ENCODE measurements at places on chromosomes 4 and X.
A peak's percentile ranks its signal among the peaks of the same experiment; 100 is the strongest.

GRCh38 chrX:39728025-39728424 lies 369.7 kb downstream of the BCOR start:
- no peak for DNase-seq

GRCh38 chr4:141347684-141348083 lies 127.0 kb downstream of the ZNF330 start:
- DNase-seq: peak; percentile 48

- no peak for DNase-seq
These were observed 272.2 kb downstream of the DHRSX start for GRCh38 chrX:2228536-2228935.

GRCh38 chr4:59608466-59608865 lies 1591.7 kb upstream of the ADGRL3 start:
- DNase-seq: no peak

DNA sequence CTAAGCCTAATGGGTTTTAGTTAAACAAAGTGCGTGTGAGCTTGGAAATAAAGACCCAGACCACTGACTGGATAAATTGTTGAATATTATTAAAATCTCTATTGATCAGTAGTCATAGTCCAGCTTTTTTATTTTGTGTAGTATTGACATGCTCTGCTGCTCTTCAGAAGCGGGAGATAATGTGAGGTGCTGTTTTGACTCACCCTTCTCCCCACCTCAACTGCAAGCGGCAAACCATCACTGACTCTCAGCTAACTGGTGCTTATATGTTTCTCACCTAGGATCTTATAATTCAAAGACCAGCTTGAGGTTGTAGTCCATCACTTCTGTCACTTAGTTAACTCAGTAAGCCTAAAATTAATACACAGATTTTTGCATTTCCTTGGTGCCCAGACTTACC lies 72.2 kb downstream of the COMMD8 start:
- no peak for DNase-seq

DNA sequence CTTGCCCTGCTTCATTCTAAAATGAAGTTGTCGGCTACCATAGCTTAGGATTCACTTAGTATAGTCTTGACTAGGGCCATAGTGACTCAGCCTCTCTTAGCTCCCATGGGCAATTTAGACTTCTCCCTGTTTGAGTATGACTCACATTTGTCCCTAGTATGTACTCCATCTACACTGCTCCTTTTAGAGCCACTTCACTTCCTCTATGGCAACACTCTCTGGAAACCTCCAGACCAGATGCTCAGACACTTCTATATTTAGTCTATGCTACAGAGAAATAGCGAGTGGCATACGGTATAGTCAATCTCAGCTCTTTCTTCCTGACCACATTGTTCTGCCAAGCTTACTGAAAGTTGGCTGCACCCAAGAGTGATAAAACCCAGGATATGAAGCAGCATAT lies 11.2 kb downstream of the MEPE start:
- peak; percentile 93 for DNase-seq

DNA sequence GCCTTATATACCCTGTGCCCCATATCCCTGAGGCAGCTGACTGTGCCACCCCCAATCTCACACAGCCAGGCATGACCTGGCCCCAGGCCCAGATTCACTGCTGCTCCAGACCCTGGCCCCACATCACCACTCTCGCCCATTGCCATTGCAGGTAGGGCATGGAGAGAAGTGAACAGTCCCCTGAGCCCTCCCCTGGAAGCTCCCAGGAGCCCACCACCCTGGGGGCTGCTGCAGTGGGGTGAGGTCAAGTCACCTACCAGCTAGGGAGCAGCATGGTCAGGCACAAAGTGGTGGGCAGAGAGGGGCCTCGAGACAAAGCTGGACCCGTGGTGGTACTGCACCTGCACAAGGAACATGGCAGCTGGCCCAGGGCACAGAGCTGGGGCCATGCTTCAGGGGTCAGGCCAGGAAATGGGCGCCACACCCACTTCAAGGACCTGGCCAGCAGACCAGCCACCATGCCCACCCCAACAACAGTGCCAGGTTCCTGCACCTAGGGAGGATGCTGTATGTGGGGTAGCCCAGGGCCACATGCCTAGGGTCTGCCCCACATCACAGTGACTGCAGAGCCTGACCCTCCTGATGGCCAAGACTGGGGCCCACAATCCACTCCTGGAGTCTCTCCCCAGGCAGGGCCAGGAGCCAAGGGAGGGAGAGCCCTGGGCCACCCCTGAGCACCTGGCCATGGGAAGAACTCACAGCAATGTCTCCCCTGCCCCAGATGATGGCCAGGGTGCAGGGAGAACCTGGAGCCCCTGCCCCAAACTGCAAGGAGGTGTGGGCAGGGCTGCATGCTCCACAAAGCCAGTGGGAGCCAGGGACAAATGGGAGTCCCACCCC lies 58.5 kb downstream of the COX18 start:
- DNase-seq: no peak

- DNase-seq: no peak
These were observed 10.9 kb upstream of the GRPR start for GRCh38 chrX:16112428-16112827.

DNA sequence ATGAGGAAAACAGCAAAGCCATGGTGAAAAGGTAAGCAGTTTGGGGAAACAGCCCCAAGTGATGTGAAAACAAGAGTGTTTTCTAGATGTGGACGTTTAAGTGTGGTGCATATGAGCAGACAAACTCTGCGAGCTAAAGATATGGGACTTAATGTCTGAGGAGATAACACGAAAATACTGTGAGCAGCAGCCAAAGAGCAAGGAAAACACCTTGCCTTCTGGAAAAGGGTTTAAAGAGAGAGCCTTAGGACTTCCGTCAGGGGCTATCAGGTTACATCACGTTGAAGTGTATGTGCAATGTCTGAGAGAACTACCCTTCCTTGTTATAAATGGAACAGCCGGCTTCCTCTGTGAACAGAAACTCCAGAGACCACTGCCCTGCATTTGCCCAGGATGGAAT lies 54.2 kb downstream of the LEF1 start:
- no peak for DNase-seq

- no peak for DNase-seq
These were observed 790.3 kb upstream of the HTR2C start for GRCh38 chrX:113793563-113793962.

DNA sequence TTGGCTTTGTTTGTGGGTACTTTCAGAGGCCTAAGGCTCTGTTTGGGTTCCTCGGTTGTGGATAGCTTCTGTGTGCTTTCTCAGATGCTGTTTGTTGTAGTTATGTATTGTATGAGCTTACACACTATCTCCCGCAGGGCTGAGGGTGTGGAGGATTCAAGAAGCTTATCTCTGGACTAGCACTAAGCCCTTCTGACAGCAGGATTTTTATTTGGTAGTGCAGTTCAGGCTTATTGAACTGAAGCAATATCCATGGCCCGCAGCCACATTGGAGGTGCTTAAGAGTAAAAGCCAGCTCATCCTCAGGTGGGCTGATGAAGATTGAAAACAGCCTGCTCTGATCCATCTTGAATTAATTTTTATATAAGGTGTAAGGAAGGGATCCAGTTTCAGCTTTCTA lies 128.2 kb downstream of the RASGEF1B start:
- DNase-seq: no peak

DNA sequence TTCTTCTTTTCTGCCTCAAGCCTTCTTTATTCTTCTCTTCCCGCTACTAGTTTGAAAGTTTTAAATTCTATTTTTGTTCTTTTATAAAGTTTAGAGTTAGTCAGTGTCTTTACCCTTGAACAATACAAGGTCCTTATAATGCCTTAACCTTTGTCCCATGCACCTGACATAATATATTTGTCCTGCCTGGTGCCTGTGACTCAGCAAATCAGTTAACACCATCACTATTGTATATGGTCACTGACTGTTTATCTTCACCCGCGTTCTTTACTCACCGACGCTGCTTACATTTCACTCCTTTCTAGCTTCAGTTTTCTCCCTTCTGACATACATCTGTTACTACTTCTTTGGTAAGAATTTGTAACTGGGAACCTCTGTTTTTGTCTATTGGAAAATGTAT lies 5.7 kb downstream of the SMIM20 start:
- no peak for DNase-seq

DNA sequence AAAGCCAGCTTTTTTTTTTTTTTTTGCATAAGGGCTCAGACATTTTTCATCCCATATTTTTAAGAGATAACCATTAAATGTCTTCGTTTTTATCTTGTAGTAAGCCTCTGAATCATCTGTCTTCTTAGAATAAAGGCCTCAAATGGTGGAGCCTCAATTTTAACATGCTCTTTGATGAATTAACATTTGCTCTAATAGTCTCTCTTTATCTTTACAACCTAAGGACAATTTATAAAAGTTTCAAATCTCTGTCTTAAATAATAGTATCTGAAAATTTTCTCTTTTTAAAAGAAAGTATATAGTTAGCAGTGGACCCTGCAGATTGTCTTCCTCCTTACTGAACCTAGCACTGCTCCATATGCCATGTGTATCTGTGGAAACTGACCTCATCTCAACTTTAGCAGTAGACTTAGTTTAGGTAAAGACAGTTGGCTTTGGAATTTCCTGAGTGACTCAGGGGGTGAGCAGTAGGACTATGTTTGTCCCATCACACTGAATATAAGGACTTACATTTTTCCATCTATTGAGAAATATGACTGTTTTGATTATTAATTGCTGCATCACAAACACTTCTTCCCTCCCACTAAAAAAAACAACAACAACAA lies 1658.0 kb downstream of the STIM2 start:
- no peak for DNase-seq

- no peak for DNase-seq
These were observed 649.3 kb downstream of the STPG2 start for GRCh38 chr4:97493815-97494518.

DNA sequence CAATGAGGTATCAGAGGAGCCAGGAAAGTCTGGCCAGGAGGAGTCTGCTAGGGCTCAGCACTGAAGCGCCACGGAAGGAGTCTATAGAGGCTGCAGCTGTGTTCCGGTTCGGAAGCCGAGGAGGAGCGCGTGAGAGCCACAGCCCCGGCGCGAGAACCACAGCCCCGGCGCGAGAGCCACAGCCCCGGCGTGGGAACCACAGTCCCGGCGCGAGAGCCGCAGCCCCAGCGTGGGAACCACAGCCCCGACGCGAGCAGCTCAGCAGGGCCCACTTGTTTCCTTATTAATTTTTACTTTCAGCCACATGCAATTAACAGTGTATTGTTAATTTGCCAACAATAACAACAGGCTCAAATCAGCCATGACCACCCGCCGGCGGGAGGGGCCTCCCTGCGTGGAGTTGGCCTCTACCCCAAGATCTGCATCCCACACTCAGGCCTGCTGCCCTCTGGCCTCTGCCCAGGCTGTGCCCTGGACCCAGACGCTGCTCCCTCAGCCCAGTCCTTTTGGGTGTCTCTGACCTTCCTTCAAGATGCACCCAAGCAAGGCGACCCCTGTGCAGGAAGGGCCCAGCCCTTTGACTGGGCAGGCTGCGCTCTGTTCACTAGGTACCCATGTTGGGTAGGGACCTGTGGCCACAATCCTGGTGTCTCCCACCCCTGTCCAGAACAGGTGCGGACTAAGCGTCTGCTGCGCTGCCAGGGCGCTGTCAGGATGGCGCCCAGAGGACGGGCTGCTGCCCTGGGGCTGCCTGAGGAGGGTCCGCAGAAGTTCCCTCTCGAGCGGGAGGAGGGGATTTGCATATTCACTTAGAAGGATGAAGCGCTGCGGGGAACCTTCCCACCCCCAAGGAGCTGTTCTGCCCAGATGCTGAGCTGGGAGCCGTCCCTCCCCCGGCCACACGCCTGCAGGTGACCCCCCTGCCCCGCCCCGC lies 113.8 kb downstream of the ADRA2C start:
- no peak for DNase-seq

GRCh38 chr4:119184128-119184527 lies 28.4 kb upstream of the USP53 start:
- DNase-seq: no peak

DNA sequence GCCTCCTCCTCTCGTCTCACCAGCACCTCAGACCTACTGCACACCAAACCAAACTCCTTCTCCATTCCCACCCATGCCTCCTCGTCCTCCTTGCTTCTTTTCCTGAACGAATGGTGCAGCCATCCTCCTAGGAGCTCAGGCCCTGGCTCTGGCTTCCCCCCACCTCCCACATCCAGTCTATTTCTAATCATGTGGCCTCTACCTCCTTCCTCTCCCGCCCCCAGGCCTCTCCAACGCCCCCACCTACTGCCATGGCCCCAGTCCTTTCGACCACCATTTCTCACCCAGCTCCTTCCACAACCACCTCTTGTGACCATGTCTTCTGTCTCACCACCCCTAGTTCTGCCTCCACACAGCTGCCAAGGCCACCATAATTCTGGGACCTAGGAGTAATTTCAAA lies 127.1 kb downstream of the PJA1 start:
- DNase-seq: no peak

DNA sequence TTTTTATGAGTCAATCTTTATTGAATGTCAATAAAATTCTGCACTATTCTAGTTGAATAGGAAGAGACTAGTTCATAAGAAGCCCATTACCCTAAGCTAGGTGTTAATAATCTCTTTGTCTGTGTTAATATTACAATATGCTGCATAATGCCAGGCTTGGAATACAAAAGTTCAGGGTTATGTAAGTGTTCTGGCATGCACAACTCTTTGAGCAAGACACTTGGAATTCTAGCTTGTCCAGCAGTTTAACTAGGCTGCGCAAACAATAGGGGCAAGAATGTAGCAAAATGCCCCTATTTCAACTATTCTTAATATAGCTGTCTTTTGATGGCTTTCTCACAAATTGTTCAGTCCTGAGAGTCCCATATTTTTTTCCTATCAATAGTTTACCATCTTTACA lies 31.3 kb upstream of the ETNPPL start:
- DNase-seq: no peak

GRCh38 chrX:110000847-110001713 lies 1.8 kb upstream of the TMEM164 start:
- DNase-seq: no peak

DNA sequence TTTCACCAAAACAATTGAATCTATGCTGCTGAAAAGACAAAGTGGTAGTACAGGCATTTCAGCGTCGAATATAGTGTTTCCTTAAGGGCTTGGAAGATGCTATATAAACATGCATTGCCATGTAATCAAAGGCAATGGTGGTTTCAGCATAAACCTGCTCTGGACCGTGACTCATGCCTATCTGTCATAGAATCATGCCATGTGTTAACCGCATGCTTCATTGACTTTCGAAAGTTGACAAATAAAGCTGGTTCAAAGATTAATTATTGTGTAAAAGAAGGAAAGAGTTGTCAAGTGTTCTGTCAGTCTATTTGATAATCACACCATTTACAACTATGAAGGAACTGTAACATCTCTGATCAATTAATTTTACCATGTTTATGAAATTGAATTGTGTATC lies 83.2 kb downstream of the FUNDC1 start:
- no peak for DNase-seq

GRCh38 chr4:44538534-44538933 lies 89.9 kb upstream of the KCTD8 start:
- DNase-seq: no peak

DNA sequence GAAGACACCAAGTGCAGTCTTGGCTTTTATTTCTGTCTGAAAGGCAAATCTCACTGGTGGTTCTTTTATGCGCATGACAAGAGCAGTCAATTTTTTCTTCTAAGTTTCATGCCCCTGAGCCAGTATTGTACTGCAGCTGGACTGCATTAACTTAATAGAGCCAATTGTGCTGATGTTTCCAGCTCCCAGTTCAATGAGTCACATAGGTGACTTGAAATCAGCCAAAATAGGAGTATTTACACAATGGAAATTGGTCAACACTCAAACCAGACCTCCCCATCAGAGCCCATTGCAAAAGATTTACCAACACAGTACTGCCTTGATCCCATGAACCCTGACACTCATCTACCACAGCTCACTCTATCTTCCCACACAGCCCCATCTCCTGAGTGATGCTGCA lies 100.3 kb upstream of the GUCY1A1 start:
- no peak for DNase-seq

- DNase-seq: no peak
These were observed 117.9 kb downstream of the INPP4B start for GRCh38 chr4:142728233-142728632.

GRCh38 chrX:39915596-39915995 lies 182.2 kb downstream of the BCOR start:
- no peak for DNase-seq
